ENCODE measurements at places on chromosomes 16 and 17.

DNA sequence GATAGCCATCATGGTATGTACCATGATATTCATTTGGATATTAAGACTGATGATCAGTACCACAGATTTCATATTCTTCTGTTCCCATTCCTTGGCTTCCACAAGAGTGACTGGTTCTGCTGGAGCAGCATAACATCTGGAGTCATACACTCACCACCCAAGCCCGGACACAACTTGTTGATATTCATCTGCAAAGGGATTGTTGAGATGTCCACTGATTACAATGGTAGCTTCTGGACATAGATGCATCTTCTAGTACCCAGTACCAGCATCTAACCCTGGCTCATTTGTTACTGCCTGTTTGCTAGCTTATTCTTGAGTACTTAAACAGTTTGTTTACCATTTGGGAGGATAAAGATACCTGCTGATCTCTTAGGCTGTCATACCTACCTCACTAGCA lies 235.7 kb upstream of the AXIN2 start:
- DNase-seq: no peak

GRCh38 chr17:14432079-14432478 lies 131.2 kb downstream of the HS3ST3B1 start:
- DNase-seq: no peak

- no peak for DNase-seq
These were observed 24.8 kb downstream of the HS3ST3B1 start for GRCh38 chr17:14325618-14326167.

DNA sequence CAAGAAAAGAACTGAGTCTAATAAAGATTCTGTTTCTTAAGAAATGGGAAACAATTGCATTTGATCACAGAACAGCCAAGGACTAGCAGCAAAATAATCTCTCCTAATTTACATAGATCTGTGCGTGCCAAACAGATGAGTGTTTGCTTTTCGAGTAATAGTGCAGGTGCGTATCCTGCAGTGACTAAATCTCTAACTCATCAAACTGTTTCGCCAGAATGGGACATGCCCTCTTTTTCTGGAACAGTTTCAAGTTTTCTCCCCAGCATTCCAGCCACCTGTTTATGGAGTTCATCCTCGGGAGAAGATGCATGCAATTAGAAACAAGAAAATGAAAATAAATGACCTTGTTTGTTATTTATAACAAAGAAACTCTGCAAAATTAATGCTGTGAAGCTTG lies 5.7 kb upstream of the TOX3 start:
- DNase-seq: peak; percentile 63

- no peak for DNase-seq
These were observed 66.1 kb downstream of the TANC2 start for GRCh38 chr17:63032142-63032541.

DNA sequence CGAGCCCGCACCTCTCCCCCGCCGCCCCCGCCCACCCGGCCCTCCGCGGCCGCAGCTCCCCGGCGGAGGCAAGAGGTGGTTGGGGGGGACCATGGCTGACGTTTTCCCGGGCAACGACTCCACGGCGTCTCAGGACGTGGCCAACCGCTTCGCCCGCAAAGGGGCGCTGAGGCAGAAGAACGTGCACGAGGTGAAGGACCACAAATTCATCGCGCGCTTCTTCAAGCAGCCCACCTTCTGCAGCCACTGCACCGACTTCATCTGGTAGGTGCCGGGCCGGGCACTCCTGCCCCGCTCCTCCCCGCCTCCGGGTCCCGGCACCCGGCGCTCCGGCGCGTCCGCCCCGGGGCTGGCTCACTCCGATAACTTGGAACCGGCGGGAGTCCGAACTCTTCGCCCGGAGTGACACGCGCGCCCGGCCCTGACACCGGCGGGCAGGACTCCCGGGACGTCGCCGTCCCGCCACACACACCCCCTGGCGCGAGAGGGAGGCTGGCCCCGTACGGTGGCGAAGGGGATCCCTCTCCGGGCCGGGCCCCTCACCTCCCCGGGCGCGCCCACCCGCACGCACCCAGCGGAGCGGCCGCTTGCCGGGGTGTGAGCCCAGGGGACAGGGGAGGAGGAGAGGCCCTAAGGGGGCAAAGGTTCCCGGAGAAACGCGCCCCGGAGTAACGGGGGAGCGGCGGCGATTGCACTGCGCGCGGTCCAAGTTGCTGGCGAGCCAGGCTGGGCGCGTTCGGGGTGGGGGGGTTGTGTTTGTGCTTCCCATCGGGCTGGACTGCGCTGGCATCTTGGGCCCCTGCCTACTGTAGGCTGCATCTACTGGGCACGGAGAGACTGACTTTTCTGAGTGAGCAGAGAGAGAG lies 581 bp downstream of the PRKCA start:
- peak; percentile 82 for DNase-seq

DNA sequence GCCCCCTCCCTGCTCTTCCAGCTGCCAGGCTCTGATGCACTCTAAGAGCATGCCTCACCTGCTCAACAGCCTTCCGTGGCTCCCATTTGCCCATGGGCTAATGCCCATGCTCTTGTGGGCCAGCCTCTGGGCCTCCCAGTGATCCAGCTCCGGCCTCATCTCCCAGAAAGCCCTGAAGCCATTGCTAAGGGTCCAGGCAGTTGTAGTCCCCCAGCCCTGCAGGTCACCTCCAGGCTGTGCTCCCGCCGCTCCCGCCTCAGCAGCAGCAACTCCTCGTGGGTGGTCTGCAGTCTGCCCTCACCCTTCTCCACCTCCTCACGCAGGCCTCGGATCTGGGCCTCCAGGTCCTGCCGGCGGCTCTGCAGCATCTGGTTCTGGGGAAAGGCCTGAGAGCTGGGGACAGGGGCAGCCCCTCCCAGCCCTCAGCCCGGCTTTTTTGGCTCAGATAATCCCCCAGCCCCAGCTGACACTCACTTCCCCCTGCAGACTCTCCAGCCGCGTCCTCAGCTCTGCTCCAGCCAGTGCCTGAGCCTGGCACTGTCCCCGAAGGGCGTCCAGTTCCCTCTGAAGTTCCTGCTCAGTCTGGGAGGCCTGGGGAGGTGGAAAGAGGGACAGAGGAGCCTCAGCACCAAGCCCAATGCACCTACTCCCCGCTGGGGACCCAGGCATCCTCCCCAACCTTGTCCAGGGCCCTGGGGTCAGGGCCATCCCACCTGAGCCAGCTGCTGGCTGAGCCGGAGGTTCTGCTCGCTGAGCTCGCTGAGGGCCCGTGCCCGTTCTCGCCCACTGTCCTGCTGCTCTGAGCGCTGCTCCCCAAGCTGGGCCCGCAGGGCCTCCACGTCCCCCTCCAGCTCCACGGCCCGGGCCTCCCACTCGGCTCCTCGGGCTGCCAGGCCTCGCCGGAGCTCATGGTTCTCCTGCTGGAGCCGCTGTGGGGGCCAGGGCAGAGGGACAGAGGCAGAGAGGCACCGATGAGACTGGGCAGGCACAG lies 6.2 kb downstream of the BICDL2 start:
- no peak for DNase-seq

DNA sequence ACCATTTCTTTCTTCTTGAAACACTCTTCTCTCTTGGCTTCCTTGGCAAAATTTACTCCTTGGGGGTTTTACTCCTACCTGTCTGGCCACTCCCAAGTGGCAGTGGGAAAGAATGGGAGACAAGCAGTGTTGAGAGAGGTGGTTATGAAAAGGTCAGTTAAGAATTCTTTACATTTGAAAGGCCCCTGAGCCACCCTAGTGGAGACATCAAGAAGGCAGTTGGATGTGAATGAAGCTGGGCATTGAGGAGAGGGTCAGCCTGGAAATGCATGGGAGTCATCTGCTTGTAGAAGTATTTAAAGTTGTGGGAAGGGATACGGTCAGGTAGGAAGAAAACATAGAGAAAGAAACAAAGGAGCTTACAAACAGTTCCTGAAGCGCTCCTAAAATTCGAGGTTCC lies 42.3 kb upstream of the CCNF start:
- DNase-seq: peak; percentile 37

GRCh38 chr16:50611332-50611934 lies 63.2 kb downstream of the NKD1 start:
- DNase-seq: no peak

DNA sequence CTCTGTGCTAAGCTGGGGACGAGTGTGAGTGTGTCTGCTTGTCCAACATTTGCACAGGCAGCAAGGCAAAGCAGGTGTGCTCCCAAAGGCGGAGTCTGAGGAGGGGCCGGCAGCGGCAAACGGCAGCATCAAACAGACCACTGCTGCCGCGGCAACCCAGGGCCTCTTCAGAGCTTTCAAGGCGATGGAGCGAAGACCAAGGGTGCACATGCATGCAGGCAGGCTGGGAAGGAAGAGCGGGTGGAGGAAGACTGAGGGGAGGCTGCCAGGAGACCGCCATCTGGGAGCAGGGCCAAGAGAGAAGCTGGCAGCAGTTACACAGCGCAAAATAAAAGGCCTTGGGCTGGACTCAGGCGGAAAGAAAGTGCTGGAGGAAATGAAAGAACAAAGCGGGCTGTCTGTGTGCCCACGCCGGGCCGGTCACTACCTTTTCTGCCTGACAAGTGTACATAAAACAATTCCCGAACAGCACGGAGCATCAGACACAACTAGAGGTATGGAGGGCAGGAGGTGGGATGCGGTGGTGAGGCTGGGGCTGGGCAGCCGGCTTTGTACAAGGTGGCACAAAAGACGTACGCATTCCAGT lies 8.5 kb downstream of the TIMM22 start:
- no peak for DNase-seq

DNA sequence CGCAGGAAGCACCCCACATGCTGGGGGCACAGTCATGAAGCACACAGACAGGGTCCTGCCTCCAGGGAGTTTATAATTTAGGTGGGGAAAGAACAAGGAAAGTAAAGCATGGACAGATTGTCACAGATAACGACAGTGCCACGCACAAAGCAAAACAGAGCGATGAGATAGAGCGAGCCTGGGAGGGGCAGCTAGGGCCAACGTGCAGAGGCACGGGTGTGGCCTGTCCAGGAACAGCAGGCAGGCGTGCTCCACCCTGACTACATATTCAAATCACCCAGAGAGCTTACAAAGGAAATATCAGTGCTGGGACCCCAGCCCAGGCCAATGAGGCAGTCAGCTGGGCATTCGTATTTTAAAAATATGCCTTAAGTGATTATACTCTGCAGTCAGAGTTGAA lies 16.8 kb downstream of the LGALS9 start:
- DNase-seq: no peak

DNA sequence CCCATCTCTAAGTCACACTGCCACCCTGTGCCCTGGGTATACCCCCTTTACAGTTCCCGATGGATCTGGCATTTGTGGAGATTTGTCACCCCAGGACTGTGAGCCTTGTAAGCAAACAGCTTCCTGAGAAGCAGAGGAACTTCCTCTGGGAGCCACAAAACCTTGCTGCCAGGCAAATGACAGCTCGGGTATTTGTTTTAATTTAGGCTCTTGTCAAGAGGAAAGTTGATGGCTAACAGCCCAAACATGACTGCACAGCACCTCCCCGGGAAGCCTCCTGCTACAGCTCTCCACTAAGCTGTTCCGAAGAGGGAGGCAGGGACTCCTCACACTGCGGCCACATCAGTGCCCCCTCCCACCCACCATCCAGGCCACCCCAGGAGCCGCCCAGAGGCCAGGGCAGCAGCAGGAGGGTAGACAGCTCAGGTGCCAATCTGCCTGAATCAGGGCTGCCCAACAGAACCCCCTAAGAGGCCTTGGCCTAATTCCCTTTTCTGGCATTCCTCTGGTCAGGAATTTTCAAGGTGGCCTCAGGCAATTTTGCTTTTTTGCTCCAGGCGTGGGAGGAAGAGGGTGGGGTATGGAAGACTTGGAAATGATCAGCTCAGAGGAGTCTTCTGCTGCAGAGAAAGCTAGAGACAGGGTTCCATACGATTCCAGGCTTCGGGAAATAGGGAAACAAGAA lies 2.6 kb downstream of the ABR start:
- no peak for DNase-seq

DNA sequence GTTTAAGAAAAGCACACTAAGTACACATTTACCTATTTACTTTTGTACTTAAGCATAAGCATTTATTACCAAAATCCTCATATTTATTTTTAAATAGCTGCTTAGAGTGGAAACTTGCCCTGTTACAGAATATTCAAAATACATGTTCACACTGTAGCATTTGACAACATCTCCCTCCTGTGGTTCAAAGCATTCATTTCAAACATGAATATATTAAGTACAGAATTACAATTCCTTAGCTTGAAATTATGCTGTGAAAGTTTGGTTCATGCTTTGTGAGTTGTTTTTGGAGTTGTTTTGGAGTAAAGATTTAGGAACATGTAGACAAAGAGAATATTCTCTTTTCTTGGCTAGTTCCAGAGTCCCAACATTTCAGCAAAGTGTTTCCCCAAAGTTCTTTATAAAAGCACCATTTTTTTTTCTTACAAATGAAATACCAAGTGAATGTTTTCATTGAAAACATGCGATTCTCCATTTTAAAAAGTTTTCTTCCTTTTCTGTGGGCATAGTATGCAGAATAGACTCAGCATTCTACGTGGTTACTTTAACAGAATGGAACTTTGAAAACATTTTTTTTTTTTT lies 33.2 kb downstream of the TUBD1 start:
- peak; percentile 72 for DNase-seq

DNA sequence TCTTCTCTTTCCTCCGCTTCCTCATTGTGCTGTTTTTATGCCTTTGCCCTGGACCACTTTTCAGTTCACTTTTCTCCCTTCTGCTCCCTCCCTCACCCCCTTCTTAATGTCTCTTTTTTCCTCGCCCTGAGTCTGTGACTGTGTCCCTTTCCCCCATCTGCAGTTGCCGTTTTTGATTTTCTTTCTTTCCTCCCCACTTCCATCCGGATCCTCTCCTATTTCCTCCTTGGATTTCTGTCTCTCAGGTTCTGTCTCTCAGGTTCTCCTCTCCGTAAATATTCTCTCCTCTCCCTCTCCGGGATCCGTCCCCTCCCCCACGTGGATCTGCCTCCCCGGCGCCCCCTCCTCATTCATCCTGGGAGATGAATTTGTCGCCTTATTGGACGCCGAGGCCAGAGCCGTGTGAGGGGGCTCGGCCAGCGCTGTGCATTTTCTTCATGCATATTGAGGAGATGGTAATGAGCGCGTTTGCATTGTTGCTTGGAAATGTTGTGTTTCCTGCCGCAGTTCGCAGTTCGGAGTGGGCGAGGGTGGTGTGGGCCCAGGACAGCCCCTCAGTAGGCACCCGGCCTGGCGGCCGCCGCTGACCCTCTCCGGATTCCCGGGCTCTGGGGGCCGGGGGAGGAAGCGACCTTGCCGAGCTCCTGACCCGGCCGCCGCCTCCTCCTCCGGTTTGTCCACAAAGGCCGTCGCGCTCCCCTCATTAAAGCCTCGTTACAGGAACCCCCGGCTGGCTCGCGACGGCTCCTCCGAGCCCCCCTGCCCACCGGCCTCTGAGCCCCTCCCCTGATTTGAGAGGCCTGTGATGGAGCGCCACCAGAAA lies 4.5 kb upstream of the IRX3 start:
- no peak for DNase-seq

DNA sequence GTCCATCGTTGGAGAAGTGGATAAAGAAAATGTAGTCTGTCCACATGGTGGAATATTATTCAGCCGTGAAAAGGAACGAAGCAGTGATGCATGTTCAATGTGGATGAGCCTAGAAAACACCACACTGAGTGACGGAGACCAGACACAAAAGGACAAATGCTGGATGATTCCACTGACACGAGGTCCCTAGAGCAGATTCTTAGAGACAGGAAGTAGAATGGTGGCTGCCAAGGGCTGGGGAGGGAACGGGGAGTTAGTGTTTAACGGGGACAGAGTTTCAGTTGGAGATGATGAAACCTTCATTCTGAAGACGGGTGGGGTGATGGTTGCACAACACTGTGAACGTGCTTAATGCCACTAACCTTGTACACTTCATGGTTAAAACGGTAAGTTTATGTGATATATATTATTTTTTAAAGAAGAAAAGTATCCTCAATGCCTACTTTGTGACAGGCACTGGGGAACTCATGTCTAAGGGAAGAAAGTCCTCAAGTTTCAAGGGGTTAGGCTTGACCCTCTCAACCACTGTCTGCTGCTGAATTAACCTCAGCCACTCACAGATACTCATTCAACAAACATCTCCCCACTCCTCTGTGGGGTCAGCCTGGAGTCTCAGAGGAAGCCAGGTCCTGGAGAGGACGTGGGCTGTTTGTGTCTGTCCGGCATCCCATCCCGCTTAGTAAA lies 17.6 kb downstream of the C16orf74 start:
- no peak for DNase-seq

Measured in HT-29 (cell line).